ENCODE measurements at places on chromosomes 5 and 9. TPM values are rescaled to one million over a fixed set of nuclear protein-coding genes. Genes with fewer than 3 reads are reported as not detected.

The LTC4S gene
- 9.0 TPM for total RNA-seq

DNA sequence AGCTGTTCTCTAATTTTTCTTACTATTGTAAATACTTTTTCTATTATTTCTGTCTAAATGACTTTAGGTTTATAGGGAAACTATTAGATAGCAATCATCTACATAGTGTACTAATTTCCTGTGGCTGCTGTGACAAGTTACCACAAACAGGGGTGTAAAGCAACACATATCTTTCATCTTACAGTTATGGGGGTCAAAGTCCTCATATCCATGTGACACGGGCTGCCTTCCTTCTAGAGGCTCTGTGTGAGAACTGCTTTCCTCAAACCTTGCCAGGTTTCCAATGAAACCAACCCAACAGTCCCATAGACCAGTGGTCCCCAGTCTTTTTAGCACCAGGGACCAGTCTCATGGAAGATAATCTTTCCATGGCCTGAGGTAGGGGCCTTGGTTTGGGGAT is 189.1 kb downstream of the ROR2 start:
- no peak for DNase-seq

The PDCD1LG2 gene
- 2.9 TPM for total RNA-seq

The PLEKHG4B gene
- 0.48 TPM for total RNA-seq

The OR1J2 gene
- not detected for total RNA-seq

The FKTN gene
- 4.9 TPM for total RNA-seq

GRCh38 chr9:105376893-105377292 is 70.9 kb upstream of the FSD1L start:
- no peak for DNase-seq

GRCh38 chr9:76537150-76537646 is 78.2 kb downstream of the GCNT1 start:
- peak; percentile 64 for DNase-seq

The C5 gene
- total RNA-seq = 1.1 TPM

GRCh38 chr5:96065685-96066385 is 104.2 kb upstream of the ELL2 start:
- DNase-seq = no peak

DNA sequence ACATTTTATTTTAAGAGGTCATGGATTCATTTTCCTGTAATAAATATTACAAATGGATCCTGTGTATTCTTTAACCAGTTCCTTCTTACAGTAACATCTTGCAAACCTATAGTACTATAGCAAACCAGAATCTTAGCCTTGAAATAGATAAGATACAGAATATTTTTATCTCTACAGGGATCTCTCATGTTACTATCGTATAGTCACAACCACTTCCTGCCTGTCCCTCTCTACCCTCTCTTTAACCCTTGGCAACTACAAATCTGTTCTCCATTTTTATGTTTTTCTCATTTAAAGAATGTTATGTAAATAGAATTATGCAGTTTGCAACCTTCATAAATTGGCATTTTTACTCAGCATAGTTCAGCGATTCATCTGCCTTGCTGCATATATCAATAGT is 454.0 kb downstream of the DIRAS2 start:
- DNase-seq = no peak

The PCDHB10 gene
- total RNA-seq = 2.0 TPM

The FAM169A gene
- total RNA-seq = 5.0 TPM

DNA sequence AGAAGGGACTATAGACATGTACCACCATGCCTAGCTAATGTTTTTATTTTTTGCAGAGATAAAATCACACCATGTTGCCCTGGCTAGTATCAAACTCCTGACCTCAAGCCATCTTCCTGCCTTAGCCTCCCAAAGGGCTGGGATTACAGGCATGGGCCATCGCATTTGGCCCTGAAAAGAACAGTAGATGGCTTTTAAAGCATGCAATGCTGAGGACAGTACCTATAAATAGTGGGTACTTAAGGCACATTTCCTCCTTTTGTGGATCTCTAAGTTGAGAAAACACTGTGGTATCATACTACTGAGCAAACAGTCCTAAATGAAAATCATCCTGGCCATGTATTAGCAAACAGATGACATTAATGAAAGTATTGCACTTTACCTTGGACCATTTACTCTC is 119.4 kb downstream of the TTC39B start:
- no peak for DNase-seq

The PFN3 gene
- not detected for total RNA-seq

DNA sequence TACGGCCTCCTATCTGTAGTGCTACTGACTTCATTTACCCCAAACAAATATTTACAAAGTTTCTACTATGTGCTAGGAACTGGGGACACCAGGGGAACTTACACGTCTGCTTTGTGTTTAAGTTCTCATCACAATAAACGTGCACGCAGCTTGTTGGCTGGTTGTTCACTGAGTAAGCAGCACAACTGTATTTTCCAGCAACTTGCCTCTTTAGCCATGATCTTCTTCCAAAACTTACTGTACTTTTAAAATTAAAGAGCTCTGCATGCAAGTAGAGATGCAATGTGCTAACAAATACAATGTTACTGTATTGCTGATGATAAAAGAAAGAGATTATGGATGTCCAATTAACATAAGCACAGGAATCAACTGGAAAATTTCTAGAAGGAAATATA is 62.8 kb downstream of the RAPGEF1 start:
- DNase-seq = peak; percentile 32

DNA sequence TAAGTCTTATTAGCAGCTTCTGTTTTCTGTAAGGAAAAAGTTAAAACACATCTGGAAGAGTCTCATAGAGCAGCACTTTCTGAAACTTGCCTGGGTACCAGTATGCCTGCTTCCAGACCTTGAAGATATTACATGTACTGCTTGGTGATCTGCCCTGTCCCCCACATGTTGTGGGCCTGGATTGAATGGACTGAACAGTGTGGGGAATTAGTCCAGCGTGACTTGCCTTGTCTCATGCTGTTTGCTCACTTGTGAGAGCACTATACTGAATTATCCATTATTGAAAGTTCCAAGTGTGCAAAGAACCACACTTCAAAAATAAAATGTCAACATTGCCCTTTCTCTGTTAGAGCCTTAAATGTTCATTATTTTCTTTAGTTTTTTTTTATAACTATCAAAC is 8.9 kb downstream of the CTNNA1 start:
- no peak for DNase-seq
